ENCODE measurements at places on chromosomes 5 and 9. TPM values are rescaled to one million over a fixed set of nuclear protein-coding genes. Genes with fewer than 3 reads are reported as not detected.

DNA sequence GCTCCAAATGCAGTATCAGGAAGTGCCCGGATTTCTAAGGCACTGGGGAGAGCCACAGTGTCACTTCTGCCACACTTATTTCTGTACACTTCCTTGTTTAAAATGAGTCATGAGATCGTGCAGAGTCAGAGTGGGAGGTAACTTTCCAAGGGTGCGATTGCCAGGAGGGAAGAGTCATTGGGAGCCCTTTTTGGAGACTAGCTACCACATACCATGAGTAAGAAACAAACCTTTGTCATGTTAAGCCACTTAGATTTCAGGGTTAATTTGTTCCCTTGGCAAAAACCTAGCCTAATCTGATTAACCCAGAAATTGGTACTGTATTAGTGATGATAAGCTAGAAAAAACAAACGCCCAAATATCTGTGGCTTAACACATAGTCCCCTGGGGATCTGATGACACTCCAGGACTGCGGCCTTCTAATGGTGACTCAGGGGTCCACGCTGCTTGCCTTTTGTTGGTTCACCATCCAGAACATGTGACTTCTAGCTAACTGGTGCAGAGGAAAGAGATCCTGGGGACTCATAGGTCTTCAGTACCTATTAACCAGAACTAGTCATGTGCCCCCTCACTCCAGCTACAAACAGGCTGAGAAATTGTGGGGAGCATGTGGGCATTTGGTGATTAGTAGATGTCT is 48.6 kb upstream of the TLE1 start:
- DNase-seq = no peak

- no peak for DNase-seq
Observed at GRCh38 chr5:126677121-126677520, 76.4 kb downstream of the PHAX start.

DNA sequence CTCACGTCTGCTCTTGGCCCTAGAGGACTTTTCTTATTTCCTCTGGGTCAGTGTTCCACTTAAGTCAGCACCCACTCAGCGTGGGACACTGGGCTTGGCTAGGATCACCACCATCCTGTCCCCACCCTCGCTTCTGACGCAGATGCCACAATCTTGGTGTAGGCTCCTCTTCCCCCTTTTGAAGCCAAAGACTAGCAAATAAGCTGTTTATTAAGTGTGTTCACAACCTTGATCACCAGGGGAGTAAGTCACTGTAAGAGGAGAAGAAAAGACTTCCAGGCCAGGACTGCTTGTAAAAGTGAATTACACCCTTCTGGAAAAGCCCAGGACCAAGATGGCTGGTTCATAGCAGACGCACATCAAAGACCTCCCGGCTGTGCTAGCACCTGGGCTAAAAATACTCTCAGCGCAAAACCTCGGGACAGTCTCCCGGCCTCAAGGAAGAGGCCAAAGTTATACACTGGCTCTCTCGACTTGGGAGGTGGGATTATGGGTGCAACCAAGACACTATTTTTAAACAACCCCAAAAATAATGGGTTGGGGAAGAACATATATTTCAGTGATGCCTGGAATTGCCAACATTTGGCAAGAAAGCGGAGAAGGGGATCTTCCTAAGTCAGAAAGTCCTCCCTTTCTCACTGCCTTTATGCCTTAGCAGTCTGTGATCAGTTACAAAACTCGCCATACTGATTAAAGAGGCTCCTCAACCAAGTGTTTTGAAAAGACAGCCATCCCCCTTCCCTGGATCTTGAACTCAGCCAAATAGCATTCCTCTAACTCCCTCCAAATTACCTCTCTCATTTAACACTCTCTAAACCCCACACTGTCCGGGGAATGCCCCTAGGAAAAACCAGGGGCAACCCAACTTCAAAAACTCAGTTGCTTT is 69.4 kb downstream of the RAPGEF1 start:
- no peak for DNase-seq

DNA sequence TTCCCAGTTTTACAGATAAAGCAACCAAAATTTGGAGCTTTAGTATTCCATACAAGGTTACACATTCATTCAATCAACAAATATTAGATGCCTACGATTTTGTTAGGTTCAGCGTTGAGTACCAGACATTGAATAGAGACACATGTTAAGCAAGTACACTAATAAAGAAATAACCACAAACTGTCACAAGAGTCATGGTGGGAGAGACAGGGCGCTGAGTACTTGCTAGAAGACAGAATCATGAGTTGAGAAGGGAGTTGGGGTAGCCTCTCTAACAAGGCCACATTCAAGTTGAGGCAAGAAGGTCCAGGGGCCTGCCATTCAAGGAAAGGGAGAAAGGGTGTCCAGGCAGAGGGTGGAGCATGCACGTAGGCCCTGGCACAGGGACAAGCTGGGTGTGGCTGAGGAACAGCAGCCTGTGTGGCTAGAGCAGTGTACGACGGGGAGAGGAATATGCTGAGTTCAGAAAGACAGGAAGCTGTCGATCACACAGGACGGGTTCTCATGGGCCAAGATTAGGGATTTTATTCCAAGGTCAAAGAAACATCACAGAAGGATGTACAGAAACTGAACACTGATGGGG is 17.0 kb downstream of the CDK5RAP2 start:
- DNase-seq = no peak

CHMP5 gene
- 88.3 TPM for polyA plus RNA-seq

PCDHGA2 gene
- 1.5 TPM for polyA plus RNA-seq

DNAJB5 gene
- polyA plus RNA-seq = 4.0 TPM

MAMDC4 gene
- 4.2 TPM for polyA plus RNA-seq
